Daoy (cell line): ENCODE measurements at places on chromosomes 3 and 15. TPM values are rescaled to one million over a fixed set of nuclear protein-coding genes. Genes with fewer than 3 reads are reported as not detected.

MUC20 gene
- total RNA-seq, result not detected in 2 replicates

DNA sequence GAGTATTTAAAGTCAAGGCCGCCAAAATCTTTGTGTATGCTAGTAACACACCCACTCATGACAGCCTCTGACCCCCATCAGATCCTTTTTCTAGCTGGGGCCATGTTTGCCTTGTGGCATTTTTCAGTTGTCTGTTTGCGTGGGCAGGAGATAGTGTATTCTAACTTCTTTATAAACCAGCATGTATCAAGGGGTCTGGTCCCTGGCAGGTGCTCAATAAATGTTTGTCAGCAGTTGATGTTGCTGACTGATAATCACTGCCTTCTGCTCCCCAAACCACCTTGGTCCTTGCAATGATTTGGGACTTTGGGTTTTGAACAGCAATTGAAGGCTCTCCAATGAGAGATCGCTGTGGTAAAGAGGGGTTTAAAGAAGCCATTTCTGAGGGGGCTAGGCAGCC, 19.2 kb downstream of the RARB start:
- DNase-seq, result no peak

PLSCR5 gene
- total RNA-seq, result not detected in 2 replicates

IGDCC3 gene
- total RNA-seq, result not detected in 2 replicates

GRCh38 chr3:49745986-49746385, 22.2 kb upstream of the GMPPB start:
- peak; percentile 21 for DNase-seq

DNA sequence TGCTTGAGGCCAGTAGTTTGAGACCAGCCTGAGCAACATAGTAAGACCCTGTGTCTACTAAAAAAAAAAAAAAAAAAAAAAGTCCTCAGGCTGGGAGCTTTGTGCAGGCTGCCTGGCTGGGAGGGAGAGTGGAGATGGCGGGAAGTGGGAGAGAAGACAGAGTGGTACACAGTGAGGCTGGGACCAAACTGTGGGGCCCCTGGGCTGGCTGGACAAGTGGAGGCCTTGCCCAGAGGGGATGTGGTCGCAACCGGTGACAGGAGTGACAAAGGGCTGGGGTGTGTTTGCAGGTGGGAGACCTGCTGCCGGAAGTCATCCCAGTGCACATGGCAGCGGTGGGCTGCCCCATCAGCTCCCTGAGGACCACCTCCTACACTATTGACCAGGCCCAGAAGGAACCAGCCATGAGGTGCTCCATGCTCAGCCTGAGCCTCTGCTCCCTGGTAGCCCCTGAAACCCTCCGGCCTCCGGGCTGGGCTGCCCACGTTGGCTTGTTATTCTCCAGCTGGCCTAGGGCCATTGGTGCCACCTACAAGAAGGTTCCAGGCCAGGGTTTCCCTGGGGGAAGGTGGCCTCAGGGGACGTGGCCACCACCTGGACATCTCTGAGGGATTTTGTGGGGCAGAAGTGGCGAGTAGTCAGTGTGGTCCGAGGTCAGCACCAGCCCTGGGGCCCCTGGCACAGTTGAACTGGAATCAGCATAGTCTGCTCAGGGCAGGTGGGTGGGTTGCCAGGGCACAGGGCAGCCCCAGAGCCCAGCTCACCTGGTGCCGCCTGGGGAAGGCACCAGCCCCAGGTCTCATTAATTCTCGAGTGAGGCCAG, 22.7 kb downstream of the ACAA1 start:
- no peak for DNase-seq

- DNase-seq, result no peak
Observed at GRCh38 chr3:171155122-171155700, 128.7 kb upstream of the SLC2A2 start.

CCNB2 gene
- 124 and 128 TPM in 2 replicates for total RNA-seq

GRCh38 chr3:192608726-192609600, 118.4 kb downstream of the FGF12 start:
- DNase-seq, result no peak

GRCh38 chr3:188358787-188359493, 205.0 kb downstream of the LPP start:
- no peak for DNase-seq

DNA sequence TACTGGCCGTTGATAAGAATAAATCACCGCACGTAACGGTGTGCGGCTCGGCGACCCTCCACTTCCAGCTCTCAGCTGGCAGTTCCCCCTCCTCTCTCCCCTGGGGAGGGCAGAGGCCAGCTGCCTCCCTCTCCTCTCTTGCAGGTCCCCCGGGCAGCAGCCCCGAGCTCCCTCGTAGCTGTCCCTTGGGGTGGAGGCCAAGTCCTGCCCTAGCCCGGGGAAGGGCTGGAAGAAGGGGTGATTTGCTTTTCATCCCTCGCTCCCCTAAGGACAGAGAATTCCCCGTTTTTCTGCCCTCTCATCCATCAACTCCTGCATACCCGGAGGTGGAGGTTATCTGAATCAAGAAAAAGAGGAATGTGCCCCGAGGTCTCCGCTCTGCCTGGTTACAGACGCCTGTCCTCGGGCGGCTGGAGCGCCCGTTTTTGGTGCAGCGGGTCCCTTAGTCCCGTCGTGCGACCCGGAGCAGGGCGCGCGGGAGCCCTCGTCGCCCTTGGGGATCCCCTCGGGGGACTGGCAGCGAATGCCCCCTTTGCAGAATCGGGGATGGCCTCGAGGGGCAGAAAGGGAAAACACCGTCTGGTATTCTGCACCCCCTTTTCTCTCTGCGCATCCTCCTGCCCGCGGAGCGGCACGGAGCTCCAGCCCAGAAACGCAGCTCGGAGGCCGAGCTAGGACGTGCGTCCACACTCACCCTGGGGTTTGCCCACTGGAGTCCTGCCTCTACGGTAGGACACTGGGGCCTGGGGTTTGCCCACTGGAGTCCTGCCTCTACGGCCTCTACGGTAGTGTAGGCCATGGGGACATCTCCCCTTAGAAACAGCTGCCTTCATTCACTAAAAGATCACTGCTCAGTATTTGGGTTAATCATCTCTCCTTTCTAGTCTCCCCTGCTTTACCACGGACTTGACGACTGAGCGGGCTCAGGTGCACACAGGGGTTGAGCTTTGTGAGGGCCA, 2.2 kb downstream of the PTPRG start:
- no peak for DNase-seq

- no peak for DNase-seq
Observed at GRCh38 chr3:133882986-133883586, 12.6 kb downstream of the RAB6B start.

- no peak for DNase-seq
Observed at GRCh38 chr3:165683947-165684346, 153.3 kb downstream of the BCHE start.

GRCh38 chr3:185943760-185944106, 5.9 kb upstream of the TRA2B start:
- no peak for DNase-seq

ARMC8 gene
- 54.8 and 56.3 TPM in 2 replicates for total RNA-seq

DNA sequence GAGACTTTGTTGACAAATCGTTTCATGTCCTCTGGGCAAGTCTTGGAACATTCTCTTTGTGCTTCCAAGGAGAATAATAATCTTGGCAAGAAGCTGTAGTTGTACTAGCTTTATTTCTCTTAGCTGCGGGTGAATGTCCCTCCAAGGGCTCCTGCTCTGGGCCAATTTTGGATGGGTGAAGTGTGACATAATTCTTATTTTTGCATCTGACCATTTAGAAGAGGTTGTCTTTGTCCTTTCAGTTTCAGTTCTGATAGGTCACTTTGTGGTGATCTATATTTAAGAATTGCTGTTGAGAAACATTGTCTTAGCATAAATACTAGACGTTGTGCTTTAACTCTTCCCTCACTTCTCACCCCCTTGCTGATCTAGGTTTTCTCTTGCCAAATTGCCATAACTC, 164.8 kb upstream of the RORA start:
- no peak for DNase-seq

DNA sequence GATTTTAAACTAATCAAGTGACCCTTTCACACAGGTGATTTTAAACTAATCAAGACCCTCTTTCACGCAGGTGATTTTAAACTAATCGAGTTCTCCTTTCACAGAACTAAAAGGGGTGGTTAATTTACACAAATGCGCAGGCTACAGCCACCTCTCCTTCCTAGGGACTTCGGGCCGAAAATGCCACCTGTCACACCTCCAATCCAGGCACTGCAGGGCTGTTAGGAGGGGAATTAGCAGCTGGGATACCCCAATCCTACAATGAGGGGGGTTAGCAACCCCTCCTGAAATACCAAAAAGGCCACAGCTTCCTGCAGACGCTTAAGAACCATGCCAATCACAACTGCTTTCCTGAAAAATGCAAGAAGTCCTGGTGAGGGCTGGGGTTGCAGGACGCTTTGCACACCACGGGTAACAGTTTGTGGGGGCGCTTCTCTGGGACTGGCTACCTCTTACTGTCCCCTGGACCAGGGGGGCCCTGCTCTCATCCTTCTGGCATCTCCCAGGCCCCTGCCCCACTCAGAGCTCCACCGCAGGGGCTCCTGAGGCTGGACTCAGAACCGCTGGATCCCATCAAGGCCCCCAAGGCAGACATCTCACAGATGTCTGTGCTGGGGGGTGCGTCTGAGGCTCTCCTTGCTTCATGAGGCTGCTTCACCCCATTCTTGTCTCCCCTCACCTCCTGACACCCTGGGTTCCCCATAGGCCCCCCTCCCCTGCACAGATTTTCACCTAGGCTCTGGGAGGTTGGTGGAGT, 145.9 kb downstream of the OR4M2 start:
- no peak for DNase-seq

OXTR gene
- 0.63 and 2.0 TPM in 2 replicates for total RNA-seq

- no peak for DNase-seq
Observed at GRCh38 chr3:100060685-100061484, 53.4 kb downstream of the FILIP1L start.

DNA sequence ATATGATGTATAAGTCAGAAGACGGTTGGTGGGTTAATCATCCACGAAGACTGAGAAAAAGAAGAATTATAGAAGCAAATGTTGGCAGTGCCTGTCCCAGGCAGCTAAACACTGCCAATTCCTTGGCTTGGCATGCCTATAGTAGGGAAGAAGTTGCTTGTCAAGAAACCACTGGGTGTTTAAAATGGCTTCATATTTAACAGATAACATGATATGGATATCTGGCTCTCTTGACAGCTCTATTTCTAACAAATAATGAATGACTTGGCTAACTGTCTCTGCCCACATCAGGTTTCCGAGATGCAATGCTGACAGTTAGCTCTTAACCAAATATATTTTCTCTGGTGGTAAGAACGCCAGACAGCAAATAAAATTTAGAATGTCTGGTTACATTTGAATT, 341.7 kb upstream of the KCNMB2 start:
- DNase-seq, result no peak

THAP10 gene
- 7.6 and 9.6 TPM in 2 replicates for total RNA-seq

- no peak for DNase-seq
Observed at GRCh38 chr3:156716105-156716862, 41.9 kb downstream of the TIPARP start.

GRCh38 chr15:100873029-100873677, 6.5 kb upstream of the ALDH1A3 start:
- DNase-seq, result peak; percentile 71

- no peak for DNase-seq
Observed at GRCh38 chr3:143383421-143383820, 263.9 kb downstream of the CHST2 start.

DNA sequence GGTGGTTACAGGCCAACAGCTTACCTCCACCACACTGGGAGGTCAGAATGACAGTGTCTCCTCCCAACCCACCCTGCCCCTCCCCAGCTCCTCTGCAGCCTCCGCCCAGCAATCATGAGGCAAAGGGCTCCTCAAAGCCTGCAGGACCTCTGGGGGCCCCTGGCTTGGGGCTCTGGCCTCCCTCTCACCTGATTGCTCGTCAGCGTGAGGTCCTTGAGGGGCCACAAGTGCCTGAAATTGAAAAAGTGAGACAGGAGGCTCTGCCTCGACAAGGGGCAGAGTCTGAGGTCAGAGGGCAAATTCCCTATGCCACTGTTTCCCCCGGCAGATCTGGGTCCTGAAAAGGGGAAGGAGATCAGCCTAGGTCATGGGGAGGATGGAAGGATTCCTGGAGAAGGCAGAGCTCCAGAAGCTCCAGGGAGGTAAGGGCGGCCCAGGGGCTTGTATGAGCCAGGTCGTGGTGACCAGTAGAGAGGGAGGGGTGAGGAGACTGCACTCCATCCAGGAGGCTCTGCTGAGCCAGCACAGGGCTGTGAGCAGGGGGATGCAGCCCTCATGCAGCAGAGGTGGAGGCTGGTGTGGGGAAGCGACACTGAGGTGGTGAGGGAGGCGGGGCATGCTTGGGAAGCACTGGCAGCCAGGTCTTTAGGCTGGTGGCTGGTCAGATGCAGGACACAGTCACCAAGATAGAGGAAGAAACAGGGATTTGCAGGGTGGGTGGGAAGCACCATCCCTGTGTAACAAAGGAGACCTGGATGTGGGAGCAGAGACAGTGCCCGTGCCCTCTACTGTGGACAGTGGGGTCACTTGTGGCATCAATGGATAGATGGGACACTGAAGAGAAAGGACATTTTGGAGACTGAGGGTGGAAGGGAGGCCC, 20.1 kb downstream of the ALS2CL start:
- DNase-seq, result no peak

DNA sequence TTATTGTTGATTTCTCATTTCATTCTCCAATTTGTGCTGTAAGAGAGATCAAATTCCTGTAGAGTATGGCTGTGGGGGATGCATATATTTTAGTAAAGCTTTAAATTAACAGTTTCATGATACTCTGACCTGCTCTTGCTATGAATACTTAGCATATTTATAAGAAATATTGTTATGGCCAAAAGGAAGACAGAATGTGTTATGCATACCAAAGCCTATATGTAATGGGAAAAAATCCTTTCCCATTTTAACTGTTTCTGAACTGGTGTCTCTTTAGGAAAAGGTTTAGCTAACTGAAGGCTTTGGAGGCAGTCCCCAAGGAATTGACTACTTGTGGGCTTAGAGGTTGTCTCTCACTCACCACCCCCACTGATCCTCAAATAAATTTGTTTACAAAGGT, 59.2 kb downstream of the CADPS start:
- DNase-seq, result no peak

DNA sequence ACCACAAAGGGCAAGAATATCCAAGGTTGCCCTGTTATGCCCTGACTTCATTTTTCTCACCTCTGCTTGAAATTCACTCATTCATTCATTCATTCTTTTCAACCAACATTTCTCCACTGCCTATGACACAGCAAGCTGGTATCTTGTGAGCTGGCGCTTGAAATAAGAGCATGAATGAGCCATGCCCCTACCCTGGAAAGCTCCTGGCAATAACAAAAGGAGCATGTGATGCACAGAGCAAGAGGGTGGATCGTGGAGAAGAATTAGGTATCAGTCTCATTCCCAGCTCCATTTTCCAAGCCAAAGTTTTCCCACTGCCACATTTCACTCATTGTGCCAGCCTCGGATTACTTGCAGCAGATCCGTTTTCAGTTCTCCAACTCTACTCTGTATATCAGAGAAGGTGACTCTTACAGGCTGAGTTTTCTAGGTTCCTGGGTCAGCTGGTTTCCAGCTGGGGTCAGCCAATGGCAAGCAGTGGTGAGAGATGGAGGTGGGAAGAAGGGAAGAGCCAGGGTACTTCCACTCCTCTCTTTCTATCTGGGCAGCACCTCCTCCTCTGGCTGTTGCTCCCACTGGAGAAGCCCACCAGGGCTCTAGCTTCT, 144.8 kb downstream of the SUCLG2 start:
- no peak for DNase-seq

GRCh38 chr3:177521305-177521704, 324.0 kb upstream of the TBL1XR1 start:
- DNase-seq, result no peak

IQCH gene
- total RNA-seq, result 3.2 and 10.7 TPM in 2 replicates

- DNase-seq, result no peak
Observed at GRCh38 chr3:126378341-126378751, 16.4 kb upstream of the CFAP100 start.

FBXL2 gene
- total RNA-seq, result 2.6 and 3.7 TPM in 2 replicates

- DNase-seq, result no peak
Observed at GRCh38 chr3:43415088-43415487, 128.7 kb downstream of the SNRK start.

GRCh38 chr3:61650719-61651410, 89.5 kb downstream of the PTPRG start:
- DNase-seq, result no peak

TMEM40 gene
- not detected in 2 replicates for total RNA-seq
